Naive thymus-derived CD8-positive, alpha-beta T cell (primary cell): ENCODE measurements at places on chromosomes 11 and 22. TPM values are rescaled to one million over a fixed set of nuclear protein-coding genes. Genes with fewer than 3 reads are reported as not detected.

CST6 gene
- not detected for total RNA-seq

C11orf87 gene
- total RNA-seq: not detected

PNPLA3 gene
- 0.63 TPM for total RNA-seq

AP5B1 gene
- 25.5 TPM for total RNA-seq

CCDC89 gene
- 0.60 TPM for total RNA-seq

ACRV1 gene
- not detected for total RNA-seq

C11orf97 gene
- total RNA-seq: not detected

MFRP gene
- not detected for total RNA-seq

SCGB2A2 gene
- total RNA-seq: not detected

DNA sequence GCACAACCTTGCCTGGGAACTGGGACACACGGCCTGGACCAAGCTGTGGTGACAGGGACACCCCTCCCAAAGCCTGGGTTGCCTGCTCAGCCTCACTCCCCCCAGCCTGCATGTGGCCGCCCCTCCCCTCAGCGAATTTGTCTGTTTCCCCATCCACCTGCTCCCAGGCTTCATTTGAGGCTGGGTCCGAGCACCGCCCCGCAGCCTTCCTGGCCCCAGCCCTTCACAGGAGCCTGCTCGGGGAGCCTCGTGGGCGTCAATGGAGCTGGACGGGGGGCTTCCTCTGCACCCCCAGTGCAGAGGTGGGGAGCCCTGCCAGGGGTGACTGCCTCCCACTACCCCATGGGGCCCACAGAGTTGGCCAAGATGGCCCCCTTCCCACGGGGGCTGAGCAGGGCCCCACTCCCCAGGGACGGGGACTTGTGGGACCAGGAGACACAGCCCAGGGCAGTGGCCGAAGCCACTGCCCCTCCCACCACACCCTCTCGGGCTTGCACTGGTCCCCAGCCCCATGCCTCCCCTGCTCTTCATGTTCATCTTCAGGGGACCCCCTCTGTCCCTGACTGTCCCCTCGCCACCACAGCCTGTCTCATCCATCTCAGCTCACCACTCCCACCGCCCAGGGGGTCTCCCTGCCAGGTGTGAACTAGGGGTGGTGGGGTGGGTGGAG lies 91.7 kb downstream of the WNT7B start:
- no peaks in the 10 kb centered on the region for H3K36me3 ChIP-seq
- DNase-seq: no peak
- H3K4me3 ChIP-seq: no peak overlapping the region
- H3K27ac ChIP-seq: no peak overlapping the region

GRCh38 chr22:23259916-23260644 lies 79.8 kb downstream of the BCR start:
- DNase-seq: no peak
- H3K36me3 ChIP-seq: peaks cover 2% of the 10 kb centered on the region
- no peak overlapping the region for H3K4me3 ChIP-seq

DNA sequence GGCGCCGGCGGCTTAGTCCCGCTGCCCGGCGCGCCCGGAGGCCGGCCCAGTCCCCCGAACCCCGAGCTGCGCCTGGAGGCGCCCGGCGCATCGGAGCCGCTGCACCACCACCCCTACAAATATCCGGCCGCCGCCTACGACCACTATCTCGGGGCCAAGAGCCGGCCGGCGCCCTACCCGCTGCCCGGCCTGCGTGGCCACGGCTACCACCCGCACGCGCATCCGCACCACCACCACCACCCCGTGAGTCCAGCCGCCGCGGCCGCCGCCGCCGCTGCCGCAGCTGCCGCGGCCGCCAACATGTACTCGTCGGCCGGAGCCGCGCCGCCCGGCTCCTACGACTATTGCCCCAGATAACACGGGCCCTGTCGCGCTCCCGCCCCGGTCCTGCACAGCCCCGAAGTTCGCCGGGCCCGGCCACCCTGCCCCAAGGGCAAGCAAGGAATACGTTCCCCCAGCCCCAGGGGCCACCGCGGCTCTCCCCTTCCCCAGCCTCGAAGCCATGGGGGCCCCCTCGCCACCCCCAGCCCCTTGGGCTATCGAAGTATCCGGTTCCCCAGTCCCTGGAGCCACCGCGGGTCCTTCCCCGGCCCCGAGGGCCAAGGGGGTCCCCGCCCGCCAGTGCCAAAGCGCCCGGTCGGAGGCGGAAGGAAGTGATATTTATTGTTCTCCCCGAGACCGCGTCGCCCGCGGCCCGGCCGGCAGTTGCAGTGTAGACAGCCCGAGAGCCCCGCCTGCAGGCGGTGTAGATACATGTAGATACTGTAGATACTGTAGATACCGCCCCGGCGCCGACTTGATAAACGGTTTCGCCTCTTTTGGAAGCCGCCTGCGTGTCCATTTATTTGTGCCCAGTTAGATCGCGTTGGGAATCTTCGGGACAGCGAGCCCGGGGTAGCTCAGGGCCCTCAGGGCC lies 6.2 kb downstream of the TBX1 start:
- peaks cover 81% of the 10 kb centered on the region for H3K27me3 ChIP-seq
- DNase-seq: peak; percentile 25

DNA sequence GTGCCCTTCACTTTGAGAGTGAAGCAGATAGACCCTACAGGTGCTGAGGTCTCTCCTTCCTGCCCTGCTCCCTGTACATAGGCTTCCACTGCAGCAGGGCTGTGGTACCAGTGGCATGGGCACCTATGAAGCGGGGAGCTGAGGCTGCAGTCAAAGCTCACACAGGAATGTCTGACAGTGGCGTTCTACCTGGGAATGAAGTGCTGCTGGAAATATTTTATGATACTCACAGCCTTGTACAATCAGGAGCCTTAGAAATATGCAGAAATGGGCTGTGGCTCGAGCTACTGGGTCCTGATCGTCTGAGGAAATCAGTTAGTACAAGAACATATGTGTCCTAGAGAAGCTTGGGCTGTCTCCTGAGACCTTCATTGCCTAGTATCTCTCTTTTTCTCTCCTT lies 24.8 kb downstream of the MRPL16 start:
- peaks cover 10% of the 10 kb centered on the region for H3K36me3 ChIP-seq
- no peak overlapping the region for H3K27ac ChIP-seq
- no peak overlapping the region for H3K4me3 ChIP-seq
- no peak for DNase-seq
- H3K4me1 ChIP-seq: no peaks in the 10 kb centered on the region
- H3K27me3 ChIP-seq: no peaks in the 10 kb centered on the region

GRCh38 chr11:102891736-102892135 lies 17.0 kb upstream of the MMP12 start:
- no peaks in the 10 kb centered on the region for H3K4me1 ChIP-seq
- peaks cover 1% of the 10 kb centered on the region for H3K36me3 ChIP-seq
- DNase-seq: no peak
- H3K27ac ChIP-seq: no peak overlapping the region
- no peak overlapping the region for H3K4me3 ChIP-seq
- H3K27me3 ChIP-seq: peaks cover 6% of the 10 kb centered on the region

GRCh38 chr11:77074205-77074604 lies 7.4 kb downstream of the CAPN5 start:
- DNase-seq: no peak
- no peak overlapping the region for H3K27ac ChIP-seq
- no peak overlapping the region for H3K4me3 ChIP-seq
- peaks cover 18% of the 10 kb centered on the region for H3K4me1 ChIP-seq

GRCh38 chr11:108863528-108863927 lies 198.7 kb downstream of the DDX10 start:
- peaks cover 6% of the 10 kb centered on the region for H3K36me3 ChIP-seq
- H3K27ac ChIP-seq: no peak overlapping the region
- no peak for DNase-seq
- H3K27me3 ChIP-seq: no peaks in the 10 kb centered on the region
- peaks cover 15% of the 10 kb centered on the region for H3K4me1 ChIP-seq
- H3K4me3 ChIP-seq: no peak overlapping the region

GRCh38 chr11:115500547-115501501 lies 3.4 kb downstream of the CADM1 start:
- H3K27ac ChIP-seq: no peak overlapping the region
- H3K4me3 ChIP-seq: no peak overlapping the region
- H3K4me1 ChIP-seq: peaks cover 16% of the 10 kb centered on the region
- DNase-seq: no peak
- H3K36me3 ChIP-seq: peaks cover 14% of the 10 kb centered on the region

- DNase-seq: peak; percentile 17
- H3K4me3 ChIP-seq: no peak overlapping the region
- H3K4me1 ChIP-seq: peaks cover 11% of the 10 kb centered on the region
- H3K27ac ChIP-seq: no peak overlapping the region
- no peaks in the 10 kb centered on the region for H3K27me3 ChIP-seq
- no peaks in the 10 kb centered on the region for H3K36me3 ChIP-seq
These were observed 9.6 kb upstream of the HTATIP2 start for GRCh38 chr11:20353829-20354434.

DNA sequence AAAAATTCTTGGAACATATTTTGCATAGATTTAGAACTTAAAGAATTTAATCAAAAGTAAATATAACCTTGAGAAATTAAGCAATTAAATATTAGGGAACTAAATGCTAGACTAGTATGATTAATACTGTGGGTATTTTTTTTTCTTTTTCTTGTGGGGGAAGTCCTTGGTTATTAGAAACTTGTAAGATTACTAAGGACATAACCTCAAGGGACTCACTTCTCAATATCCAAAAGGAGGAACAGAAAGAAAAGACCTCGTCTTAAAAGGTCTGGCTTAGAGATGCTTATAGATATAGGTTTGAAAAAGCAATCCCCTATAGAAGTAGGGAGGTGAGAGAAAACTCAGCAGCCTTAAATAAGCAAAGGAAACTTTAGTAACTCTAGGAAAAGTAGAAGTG lies 368.5 kb downstream of the INSC start:
- H3K4me3 ChIP-seq: no peak overlapping the region
- H3K4me1 ChIP-seq: no peaks in the 10 kb centered on the region
- H3K36me3 ChIP-seq: no peaks in the 10 kb centered on the region
- no peak overlapping the region for H3K27ac ChIP-seq
- H3K27me3 ChIP-seq: peaks cover 2% of the 10 kb centered on the region

- H3K27me3 ChIP-seq: no peaks in the 10 kb centered on the region
These were observed 24.5 kb upstream of the SESN3 start for GRCh38 chr11:95255251-95256145.

DNA sequence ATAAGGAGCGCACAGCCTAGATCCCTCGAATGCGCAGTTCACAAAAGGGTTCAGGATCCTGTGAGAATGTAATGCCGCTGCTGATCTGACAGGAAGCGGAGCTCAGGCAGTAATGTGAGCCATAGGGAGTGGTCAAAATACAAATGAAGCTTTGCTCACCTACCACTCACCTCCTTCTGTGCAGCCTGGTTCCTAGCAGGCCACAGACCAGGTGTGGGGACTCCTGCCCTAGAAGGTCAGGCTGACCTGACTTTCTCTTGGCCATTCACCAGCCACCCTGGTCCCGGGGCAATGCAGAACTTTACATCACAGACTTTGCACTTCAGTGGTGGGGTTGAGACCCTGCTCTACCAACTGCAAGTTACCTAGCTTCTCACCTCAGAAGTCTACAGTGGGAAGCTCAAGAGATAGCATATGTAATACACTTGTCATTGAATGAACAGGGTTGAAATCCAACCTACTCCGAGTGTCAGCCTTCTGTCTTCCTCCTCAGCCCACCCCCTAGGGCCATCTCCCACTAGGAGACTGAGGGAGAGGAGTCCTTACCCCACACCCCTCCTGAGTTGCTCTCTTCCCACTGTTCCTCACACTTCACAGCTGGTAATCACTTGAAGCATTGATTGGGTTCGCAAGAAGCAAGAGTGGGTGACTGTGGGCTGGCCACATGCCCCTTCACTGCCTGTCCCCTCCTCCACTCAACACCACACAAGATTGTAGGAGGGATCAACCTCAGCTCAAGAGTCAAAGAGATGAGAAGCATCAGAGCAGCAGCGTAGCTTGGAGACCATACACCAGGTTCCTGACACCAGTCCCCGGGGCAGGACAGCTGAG lies 2.0 kb upstream of the KCNJ1 start:
- H3K4me3 ChIP-seq: no peak overlapping the region
- no peaks in the 10 kb centered on the region for H3K36me3 ChIP-seq
- no peaks in the 10 kb centered on the region for H3K27me3 ChIP-seq
- H3K4me1 ChIP-seq: no peaks in the 10 kb centered on the region
- H3K27ac ChIP-seq: no peak overlapping the region
- no peak for DNase-seq

DNA sequence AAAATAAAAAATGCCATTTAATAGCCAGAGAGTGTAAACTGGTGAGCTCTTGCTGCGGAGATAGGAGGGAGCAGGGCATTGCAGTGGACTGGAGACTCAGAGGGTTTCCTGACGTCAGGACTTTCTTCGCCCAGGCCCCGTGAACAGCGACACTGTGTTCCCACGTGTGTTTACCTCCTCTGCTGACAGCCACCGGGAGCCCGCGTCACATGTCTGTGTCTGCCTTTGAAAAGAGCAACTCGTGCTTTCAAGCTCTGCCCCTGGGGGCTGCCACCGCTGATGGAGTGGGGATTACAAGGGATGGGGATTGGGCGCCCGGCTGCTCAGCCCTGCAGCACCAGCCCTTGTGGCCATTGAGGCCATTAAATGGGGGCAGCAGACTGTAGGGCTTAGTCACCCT lies 3.3 kb downstream of the TANGO2 start:
- no peaks in the 10 kb centered on the region for H3K36me3 ChIP-seq
- H3K4me3 ChIP-seq: no peak overlapping the region
- peak overlapping the region; percentile 53 for H3K27ac ChIP-seq
- peaks cover 56% of the 10 kb centered on the region for H3K4me1 ChIP-seq
- H3K27me3 ChIP-seq: no peaks in the 10 kb centered on the region

GRCh38 chr22:44730022-44730393 lies 22.4 kb upstream of the ARHGAP8 start:
- peaks cover 27% of the 10 kb centered on the region for H3K36me3 ChIP-seq
- H3K4me1 ChIP-seq: peaks cover 19% of the 10 kb centered on the region
- peak overlapping the region; percentile 61 for H3K27ac ChIP-seq
- no peak for DNase-seq
- no peak overlapping the region for H3K4me3 ChIP-seq

GRCh38 chr11:1598816-1599215 lies 722 bp upstream of the KRTAP5-2 start:
- H3K36me3 ChIP-seq: peaks cover 4% of the 10 kb centered on the region
- H3K27ac ChIP-seq: no peak overlapping the region

GRCh38 chr11:128453444-128454336 lies 133.7 kb downstream of the ETS1 start:
- H3K27ac ChIP-seq: peak overlapping the region; percentile 84
- DNase-seq: no peak
- H3K36me3 ChIP-seq: peaks cover 6% of the 10 kb centered on the region
- no peak overlapping the region for H3K4me3 ChIP-seq
- peaks cover 82% of the 10 kb centered on the region for H3K4me1 ChIP-seq
- no peaks in the 10 kb centered on the region for H3K27me3 ChIP-seq

DNA sequence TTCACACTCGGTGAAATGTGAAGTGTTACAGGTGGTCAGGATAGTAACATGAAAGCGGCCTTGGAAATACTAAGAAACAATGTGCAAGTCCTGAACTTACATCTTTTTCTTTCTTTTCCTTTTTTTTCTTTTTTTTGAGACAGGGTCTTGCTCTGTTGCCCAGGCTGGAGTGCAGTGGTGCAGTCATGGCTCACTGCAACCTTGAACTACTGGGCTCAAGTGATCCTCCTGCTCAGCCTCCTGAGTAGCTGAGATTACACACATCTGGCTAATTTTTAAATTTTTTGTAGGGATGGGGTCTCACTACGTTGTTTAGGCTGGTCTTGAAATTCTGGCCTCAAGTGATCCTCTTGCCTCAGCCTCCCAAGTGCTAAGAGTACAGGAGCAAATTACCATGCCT lies 252.6 kb downstream of the SWAP70 start:
- H3K36me3 ChIP-seq: no peaks in the 10 kb centered on the region
- H3K27ac ChIP-seq: no peak overlapping the region
- H3K27me3 ChIP-seq: no peaks in the 10 kb centered on the region
- H3K4me3 ChIP-seq: no peak overlapping the region
- no peak for DNase-seq

- H3K4me3 ChIP-seq: peak overlapping the region; percentile 78
- H3K27me3 ChIP-seq: no peaks in the 10 kb centered on the region
- peak; percentile 77 for DNase-seq
- peaks cover 84% of the 10 kb centered on the region for H3K4me1 ChIP-seq
These were observed 6.5 kb upstream of the APOBEC3H start for GRCh38 chr22:39090426-39091064.
